ENCODE measurements at places on chromosomes 3 and 15.

DNA sequence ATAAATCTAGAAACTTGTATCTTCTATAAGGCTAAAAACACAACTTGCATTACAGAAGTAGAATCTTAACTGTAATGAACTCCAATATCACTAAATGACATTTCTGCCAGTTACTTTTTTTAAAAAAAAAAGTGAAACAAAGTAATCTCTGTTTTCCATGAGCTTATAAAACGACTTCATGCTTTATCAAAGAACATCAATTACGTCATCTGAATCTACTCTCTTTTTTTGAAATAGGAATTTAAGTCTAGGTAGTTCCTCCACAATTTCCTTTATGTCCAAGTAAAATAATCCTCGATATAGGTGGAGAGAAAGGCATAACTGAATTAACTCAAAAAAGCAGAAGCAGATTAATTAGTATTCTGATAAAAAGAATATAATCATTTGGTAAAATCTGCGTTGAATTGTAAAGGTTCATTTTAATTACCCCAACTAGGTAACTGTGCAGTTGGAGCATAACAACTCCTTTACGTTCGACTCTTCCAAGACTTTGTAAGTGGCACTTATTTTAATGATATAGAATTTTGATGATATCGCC is 1.4 kb downstream of the UACA start:
- no peak for DNase-seq

DNA sequence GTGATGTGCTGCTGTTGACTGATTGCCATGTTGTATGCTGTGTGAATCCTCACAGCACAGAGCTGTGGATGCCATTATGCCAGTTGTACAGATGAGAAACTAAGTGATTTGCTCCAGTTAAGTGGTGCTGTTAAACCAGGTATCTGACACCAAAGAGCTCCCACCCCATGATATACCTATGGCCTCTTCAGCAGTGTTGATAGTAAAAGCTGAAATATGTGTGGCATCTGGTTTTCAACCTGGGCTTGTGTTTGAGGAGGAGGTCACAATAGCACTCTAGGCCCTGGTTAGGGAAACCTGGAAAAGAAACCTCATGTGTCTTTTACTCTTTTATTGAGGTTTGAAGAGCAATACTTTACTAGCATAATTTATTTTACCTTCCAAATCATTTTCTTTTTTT is 21.4 kb downstream of the RAD54L2 start:
- no peak for DNase-seq

DNA sequence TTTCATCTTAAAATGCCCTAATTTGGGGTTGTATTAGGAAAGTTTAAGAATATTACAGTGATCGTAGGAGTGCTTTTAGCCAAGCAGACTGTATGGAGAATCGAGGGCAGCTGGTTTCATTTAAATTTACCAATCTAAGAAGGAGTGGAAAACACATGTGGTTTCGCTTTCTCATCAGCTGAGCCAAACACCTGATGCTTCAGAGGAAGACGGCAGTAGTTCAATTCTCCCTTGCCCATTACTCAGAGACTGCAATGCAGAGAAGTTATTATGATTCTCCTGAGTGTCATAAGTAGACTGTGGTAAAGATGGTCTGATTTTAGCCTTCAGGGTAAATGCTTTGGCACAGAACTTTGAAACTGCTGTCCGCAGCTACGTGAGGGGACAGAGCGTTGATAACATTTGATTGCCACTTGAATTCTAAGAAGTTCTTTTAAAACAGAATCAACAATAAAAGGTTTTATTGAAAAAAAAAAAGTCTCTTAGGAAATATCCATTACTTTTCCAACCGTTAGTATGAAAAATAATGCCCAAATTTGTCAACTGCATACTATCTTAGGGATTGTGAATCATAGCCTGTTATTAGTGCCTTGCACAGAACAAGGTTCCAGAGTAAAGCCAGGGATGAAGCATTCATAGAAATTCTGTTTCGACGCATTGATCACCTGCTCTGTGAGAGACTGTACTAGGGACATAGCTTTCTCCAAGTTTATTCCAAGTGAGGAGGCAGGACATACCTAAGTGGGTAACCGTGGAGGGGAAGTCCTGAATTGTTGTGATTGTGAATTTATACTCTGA is 25.6 kb downstream of the LYSMD4 start:
- DNase-seq = no peak

DNA sequence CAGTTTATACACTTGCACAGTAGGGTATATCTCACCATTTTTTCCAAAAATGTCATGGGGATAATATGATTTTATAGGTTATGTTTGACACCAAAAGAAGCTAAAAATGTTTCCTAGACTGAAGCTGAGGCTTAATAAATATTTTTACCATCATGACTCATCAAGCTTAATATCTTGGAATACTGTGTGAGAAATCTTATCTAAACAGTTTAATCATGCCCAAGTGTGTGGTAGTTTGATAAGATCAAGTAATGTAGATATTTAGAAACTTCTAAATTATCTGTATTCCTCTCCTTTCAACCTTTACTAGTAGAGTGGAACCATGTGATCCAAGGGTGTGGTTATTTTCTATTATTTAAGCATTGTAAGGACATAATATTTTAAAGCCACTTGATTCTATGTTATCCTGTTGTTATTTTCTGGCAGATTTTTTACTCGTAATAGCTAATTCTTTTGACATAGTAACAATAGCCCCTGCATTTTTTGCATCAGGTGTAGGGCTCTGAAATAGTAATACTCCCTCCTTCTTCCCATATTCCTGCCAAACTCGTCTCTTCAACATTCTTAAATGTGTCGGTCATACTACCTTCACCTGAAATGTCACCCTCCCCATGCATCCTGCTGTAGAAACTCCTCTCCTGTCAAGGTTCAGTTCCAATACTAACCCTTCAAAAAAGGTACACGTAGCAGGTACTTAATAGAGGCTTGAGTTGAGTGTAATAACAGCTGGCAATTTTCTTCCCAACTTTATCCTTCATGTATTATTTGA is 729.6 kb downstream of the NLGN1 start:
- DNase-seq = no peak

- DNase-seq = no peak
Measured at GRCh38 chr3:194156095-194156494, 20.1 kb downstream of the HES1 start.

DNA sequence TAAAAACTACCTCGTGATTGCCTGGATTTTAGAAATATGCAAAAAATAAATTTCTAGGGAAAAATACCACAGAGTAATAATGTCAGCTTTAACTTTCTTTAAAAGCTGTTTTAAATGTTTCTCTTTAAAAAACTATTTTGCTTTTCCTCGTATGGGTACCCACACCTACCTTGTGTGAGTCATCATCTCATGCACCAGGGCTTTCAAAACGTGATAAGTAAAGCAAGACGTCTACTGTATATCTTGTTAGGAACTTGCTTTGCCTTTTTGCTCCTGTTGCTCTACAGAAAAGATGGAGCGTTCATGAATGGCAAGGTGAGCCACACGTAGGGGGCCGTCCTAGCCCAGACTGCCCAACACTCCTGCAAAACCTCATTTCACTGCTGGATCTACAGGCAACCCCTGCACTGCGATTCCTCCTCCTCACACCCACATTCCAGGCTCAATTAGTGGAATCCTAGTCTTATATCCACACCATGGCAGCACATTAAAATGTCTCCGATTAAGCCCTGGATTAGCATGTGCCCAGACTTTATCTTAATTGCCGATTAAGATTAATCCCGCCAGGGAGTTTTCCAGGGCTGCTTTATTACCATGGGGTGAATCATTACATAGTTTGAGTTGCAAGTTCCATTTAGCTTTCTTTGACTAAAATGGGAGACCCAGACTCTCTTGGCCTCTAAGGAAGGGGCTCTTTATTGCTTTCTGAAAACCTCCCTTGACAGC is 293.6 kb upstream of the ICE2 start:
- DNase-seq = no peak

- DNase-seq = no peak
Measured at GRCh38 chr3:77191014-77191413, 151.1 kb downstream of the ROBO2 start.

- peak; percentile 88 for DNase-seq
Measured at GRCh38 chr15:89115547-89115946, 27.3 kb downstream of the ABHD2 start.

DNA sequence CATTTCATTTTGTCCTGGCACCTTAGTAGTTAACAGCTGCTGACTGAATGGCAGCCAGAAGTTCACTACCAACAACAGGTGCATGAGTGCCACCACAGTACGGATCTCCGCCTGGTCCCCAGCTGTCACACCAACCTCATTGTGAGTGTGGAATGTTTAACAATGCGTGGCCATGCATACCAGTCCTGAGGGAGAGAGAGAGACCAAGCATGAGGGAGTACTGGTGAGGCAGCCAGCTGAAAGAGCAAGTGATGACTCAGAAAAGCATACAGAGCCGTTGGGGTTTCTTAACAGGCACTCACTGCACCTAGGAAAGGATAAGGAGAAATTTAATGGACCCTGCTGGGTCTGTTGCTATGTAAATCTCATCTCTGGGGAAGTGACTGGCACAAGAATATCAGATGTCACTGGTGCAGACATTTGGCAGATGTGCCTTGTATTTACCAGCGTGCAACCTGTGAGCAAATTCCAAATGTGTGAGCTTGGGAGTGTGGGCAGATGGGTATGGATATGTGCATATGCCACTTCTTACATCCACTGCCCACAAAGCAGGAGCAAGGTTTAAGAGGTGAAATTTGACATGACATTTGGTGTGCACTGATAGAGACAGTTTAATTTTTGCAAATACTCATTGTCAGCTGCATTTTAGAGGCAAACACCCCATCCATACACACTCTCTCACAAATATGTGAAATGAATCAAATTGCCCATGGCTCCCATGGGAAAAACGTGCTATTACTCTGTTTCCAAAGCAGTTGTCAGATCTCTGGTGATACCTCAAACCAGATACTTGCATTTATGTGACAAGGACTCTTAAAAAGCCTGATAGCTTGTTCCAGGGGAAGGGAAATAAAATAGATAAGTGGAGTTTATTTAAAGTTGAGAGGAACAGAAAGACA is 245.2 kb upstream of the ARPP21 start:
- DNase-seq = no peak

GRCh38 chr15:40790718-40791117 is 16.2 kb upstream of the ZFYVE19 start:
- no peak for DNase-seq

- DNase-seq = no peak
Measured at GRCh38 chr3:102089239-102089638, 239.9 kb downstream of the NFKBIZ start.

GRCh38 chr3:170470063-170471016 is 51.7 kb downstream of the CLDN11 start:
- peak; percentile 84 for DNase-seq

GRCh38 chr15:43908516-43909050 is 81.8 kb downstream of the WDR76 start:
- DNase-seq = no peak

GRCh38 chr3:41202834-41203345 is 3.6 kb downstream of the CTNNB1 start:
- peak; percentile 75 for DNase-seq

DNA sequence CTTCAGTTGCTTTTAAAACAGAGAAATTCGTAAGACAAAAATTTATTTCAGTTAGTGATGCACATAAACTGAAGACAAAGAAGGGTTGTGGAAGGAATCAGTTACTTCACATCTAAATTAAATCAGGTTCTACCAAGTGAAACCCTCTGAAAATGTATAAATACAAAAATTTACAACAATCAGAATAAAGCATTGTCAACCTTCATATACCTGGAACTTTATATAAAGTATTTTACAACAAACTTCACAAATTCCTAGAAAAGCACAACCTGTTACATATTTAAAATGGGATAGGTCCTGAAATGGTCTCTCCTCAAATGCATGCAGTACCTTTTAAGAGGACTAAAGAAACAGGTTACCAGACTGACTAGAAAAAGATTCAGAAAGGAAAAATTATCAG is 26.9 kb downstream of the ATOSA start:
- DNase-seq = no peak

GRCh38 chr15:38750786-38751185 is 186.2 kb upstream of the RASGRP1 start:
- no peak for DNase-seq

GRCh38 chr15:89926158-89926557 is 13.4 kb upstream of the ARPIN start:
- no peak for DNase-seq

GRCh38 chr15:83887404-83887803 is 233.5 kb downstream of the ADAMTSL3 start:
- DNase-seq = no peak

GRCh38 chr3:15294929-15295328 is 37.5 kb downstream of the SH3BP5 start:
- DNase-seq = peak; percentile 88

DNA sequence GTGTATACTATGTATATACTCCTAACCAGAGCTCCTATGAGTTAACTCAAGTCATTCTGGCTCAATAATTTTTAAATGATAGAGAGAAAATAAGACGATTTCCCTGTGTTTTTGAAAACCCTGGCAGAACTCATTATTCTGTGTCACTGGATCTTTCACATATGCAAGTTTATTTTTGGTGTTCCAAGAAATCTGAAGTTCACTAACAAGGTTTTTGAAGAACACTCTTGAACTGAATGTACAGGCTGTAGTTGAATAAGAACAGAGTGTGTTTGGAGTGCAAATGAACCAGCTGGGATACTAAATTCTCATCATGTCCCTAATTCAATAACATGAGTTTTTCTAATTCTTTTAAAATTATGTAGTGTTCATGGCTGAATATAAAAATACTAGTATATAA is 466.9 kb upstream of the SUCLG2 start:
- DNase-seq = no peak

- DNase-seq = no peak
Measured at GRCh38 chr15:49387471-49387870, 35.6 kb upstream of the FGF7 start.

DNA sequence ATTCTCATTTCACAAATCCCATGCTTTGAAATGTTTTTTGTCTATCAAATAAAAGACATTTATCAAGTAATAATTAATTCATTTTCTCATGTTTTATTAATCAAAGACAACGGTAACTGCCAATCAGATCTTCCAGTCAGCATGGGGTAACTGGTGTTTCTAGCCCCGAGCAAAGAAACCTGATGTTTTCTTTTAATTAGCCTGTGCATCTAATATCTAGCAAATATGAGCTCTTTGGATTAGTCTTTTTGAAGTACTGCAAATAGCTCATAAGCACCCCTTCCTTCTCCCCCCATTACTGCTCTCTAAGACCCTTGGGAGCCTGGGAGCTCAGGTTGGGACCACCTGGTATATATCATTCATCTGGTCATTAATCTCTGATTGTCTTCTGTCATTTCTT is 43.1 kb upstream of the SRGAP3 start:
- no peak for DNase-seq

- DNase-seq = no peak
Measured at GRCh38 chr3:182981038-182981380, 671 bp upstream of the DCUN1D1 start.

DNA sequence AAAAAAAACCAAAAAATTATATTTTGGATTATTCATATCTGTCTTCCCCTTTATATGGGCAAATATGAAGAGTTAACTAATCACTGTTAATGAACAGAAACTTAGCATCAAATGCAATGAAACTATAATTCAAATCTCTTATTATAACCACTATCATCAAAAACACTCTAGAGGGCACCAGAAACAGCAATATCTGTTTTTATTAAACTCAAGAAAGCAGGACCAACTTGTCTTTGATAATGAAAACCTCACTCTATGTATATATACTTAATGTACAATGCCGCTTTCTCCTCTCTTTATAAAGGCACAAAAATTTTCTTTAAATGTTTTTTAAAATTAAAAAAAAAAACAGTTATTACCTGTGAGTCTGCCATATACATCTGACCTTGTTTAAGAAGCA is 92.7 kb downstream of the UACA start:
- DNase-seq = no peak

GRCh38 chr3:84959470-84960271 is 882 bp downstream of the CADM2 start:
- DNase-seq = peak; percentile 63

GRCh38 chr3:52671676-52672075 is 14.0 kb downstream of the PBRM1 start:
- DNase-seq = no peak
